ENCODE measurements at places on chromosomes 4 and X.

DNA sequence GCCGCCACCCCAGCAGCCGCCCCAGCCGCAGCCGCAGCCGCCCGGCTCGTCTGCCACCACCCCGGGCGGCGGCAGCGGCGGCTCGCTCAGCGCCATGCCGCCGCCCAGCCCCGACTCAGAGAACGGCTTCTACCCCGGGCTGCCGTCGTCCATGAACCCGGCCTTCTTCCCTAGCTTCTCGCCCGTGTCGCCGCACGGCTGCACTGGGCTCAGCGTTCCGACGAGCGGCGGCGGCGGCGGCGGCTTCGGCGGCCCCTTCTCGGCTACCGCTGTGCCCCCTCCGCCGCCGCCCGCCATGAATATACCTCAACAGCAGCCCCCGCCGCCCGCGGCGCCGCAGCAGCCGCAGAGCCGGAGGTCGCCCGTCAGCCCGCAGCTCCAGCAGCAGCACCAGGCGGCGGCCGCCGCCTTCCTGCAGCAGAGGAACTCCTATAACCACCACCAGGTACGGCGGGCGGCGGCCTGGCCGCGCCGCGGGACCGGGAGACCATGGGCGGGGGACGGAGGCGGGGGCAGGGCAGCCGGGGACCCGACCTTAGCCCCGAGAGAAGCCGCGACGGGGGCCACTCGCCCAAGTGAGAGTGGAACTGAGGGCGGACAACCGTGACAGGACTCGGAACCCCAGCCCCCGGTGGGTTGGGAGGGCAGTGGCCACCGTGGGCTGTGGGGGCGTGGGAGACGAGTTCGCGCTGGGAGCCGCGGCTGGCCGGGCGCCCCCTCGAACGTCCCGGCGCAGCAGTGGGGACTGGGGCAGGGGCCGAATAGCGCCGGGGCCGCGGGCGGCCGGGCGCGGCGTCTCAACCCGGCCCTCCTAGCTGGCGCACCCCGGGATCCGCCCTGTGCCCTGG lies 1.8 kb downstream of the CPEB2 start:
- DNase-seq = no peak

DNA sequence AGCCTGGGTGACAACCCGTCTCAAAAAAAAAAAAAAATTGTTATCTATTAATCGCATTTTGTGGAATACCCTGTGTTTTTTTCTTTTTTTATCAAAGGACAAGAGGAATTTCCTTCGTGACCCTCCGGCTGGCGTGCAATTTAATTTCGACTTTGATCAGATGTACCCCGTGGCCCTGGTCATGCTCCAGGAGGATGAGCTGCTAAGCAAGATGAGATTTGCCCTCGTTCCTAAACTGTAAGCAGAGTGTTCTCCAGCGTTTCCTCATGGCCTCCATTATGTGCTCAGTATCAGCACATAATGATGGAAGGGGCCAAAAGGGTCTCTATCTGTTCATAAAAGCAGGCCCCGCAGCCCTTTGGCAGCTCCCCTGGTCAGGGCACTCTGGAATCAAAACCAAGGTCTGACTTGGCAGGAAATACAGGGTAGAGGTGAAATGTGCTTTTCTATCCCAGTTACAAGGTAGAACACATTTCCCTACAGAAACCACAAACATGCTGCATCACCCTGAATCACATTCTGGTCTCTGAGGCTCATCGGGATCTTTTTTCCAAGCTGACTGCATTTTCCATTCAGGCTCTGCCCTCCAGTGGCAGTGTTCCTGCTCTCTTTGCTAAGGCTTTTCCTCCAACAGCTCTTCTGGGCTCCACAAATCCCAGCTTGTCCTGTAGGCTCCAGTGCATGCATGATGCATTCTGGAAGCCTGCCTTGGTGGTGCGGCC lies 24.4 kb downstream of the SYAP1 start:
- DNase-seq = no peak

DNA sequence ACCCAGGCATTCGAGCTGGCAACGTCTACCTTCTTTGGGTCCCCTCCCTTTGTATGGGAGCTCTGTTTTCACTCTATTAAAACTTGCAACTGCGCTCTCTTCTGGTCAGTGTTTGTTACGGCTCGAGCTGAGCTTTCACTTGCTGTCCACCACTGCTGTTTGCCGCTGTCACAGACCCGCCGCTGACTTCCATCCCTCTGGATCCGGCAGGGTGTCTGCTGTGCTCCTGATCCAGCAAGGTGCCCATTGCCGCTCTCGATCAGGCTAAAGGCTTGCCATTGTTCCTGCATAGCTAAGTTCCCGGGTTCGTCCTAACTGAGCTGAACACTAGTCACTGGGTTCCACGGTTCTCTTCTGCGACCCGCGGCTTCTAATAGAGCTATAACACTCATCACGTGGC lies 183.5 kb upstream of the GALNTL6 start:
- no peak for DNase-seq

- DNase-seq = no peak
These were observed 139.2 kb upstream of the ANK2 start for GRCh38 chr4:112910109-112910736.

DNA sequence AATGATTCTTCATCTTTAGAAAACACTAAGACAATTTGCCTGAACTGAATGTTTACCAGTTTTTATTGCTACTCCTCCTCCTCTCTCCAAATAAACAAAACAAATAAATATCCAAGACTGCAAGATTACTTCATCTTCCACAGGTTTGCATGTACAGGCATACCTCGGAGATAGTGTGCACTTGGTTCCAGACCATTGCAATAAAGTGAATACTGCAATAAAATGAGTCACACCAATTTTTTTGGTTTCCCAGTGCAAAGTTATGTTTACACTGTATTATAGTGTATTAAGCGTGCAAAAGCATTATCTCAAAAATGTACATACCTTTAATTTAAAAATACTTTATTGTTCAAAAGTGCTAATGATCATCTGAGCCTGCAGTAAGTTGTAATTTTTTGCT lies 53.3 kb downstream of the FBXL5 start:
- DNase-seq = no peak

- DNase-seq = no peak
These were observed 60.2 kb upstream of the VCX3B start for GRCh38 chrX:8404471-8404870.

GRCh38 chr4:188701952-188702351 lies 562.7 kb downstream of the TRIML1 start:
- no peak for DNase-seq

- no peak for DNase-seq
These were observed 82.5 kb downstream of the HPRT1 start for GRCh38 chrX:134542485-134542884.

DNA sequence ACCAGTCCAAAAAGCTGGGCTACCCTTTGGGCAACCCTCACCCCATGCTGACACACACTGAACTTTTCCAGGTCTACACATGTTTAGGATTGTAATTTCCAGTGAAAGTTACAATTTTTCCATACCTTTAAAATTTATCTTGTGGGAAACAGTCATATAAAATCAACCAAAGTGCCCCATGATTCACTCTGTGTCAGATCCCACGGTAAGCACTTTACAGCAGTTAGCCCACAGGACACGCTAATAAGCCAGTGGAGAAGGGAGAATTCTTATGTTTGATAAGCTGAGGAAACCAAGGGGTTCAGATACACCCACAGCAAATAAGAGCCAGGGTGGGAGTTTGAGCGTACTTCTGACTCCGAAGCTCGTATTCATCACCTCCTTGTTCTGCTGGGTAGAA lies 72.4 kb upstream of the TBL1X start:
- no peak for DNase-seq

- DNase-seq = no peak
These were observed 51.7 kb upstream of the GPM6B start for GRCh38 chrX:13868591-13868990.

DNA sequence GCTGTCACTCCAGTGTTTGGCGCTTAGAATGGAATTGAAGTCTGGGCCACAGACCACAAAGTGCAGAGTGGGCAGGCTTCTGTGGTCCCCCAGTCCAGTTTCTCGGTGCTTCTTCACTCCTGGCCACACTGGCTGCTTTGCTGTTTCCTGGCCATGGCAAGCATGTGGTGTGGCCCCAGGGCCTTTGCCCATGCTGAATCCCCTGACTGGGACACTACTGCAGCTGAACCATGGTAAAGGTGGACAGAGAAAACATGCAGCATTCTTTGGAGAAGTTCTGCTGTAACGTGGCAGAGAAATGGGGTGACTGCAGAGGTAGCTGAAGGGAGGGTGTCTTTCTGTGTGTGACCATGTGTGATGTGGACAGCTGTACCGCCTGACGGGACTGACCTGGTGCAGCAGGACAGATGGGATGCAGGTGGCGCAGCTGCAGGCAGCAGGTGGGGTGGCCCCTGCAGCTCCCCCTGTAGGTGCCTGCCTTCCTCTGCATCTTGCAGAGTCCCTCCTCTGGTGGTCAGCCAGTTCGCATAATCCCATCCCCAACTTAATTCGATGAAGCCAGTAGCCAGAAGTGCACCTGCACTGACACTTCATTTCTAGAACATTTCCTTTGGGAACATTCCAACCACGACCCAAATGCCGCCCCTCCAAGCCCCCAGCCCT lies 13.2 kb upstream of the S100P start:
- no peak for DNase-seq

- no peak for DNase-seq
These were observed 153.3 kb downstream of the SH3KBP1 start for GRCh38 chrX:19734111-19734510.

DNA sequence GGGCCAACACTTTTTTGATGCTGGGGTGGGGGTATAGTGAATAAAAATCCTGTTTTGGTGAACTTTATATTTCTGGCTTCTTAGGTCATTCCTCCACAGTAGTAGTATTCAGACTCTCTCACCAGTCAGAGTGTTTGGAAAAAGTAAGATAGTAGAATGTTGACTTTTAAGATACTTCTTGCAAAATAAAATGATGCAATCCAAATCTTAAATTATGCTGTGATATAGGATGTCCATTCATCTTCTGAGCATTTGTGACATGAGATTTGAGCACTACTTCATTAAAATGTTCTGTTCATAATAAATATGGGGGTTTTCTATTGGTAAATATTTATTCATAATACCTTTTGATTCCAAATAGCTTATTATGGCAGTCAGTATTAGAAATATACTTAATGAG lies 70.1 kb downstream of the BMP2K start:
- DNase-seq = no peak

DNA sequence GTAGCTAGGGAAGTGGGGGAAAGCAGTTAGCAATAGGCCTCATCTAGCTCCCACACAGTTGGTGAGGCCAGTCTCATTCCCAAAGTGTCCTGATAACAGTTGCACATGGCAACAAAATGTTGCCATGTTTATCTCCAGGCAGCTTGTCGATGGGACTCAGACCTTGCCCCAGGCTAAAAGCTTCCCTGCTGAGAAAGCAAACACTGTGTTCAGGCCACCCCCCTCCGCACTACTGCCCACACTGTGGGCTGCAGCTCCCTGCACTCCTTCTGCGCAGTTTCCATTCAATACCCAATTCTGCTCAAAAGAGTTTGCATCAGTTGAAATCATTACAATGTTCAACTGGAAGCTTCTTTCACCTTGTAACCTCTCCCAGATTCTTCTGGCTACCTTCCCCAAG lies 287.8 kb upstream of the GK2 start:
- DNase-seq = no peak

GRCh38 chrX:127390316-127390715 lies 570.8 kb downstream of the PRR32 start:
- DNase-seq = no peak

DNA sequence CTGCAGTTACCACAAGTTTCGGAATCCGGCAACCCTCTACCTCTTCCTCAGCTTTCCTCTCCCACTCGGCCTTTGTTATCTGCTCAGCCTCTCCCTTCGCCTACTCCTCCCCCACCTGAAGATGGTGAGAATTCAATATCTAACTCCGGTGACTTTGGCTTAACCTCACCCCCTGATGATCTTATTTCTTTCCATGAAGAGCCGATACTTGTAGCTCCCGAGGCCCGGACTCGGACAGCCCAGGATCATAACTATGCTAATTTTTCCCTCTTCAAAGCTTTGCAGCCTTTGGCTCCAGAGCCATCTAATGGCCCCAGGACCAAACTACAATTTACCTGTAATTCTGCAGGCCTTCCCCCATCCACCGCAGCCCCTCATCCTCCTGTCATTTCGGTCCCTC lies 32.0 kb upstream of the MGST2 start:
- no peak for DNase-seq

GRCh38 chrX:32877592-32877991 lies 333.8 kb downstream of the DMD start:
- no peak for DNase-seq

- no peak for DNase-seq
These were observed 329.3 kb upstream of the RPS6KA3 start for GRCh38 chrX:20595928-20596575.

DNA sequence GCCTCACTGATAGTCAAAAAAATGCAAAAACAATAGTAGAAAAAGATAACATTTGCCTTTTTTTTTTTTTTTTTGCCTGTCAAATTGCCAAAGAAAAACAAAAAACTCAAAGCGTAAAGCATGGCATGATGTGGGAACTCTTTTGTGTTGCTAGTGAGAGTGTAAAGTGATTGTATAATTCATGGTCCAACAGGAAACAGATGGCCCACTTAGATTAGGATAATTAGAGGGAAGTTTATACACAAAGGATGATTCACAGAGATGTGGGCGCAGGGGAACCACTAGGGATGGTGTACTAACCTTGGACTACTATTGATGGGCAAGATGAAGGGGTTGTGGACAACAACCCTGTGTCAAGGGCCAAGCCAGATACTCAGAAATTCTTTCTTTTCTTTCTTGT lies 16.4 kb downstream of the MCUB start:
- no peak for DNase-seq

- no peak for DNase-seq
These were observed 8.0 kb downstream of the CETN2 start for GRCh38 chrX:152822383-152823086.

- no peak for DNase-seq
These were observed 159.7 kb downstream of the NSUN7 start for GRCh38 chr4:40909363-40909876.

- DNase-seq = no peak
These were observed 2.1 kb upstream of the STS start for GRCh38 chrX:7145454-7145853.

DNA sequence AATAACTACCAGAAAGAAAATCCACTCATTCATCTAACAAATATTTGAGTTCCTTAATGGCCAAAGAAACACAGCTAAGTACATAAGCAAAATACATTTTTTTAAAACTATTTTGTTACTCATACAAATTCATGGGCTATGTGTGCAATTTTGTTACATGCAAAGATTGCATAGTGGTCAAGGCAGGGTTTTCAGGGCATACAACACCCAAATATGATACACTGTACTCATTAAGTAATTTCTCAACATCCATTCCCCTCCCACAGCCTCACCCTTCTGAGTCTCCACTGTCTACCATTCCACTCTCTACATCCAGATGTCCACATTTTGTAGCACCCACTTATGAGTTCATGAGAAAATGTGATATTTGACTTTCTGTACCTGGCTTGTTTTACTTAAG lies 58.2 kb downstream of the BRWD3 start:
- no peak for DNase-seq

DNA sequence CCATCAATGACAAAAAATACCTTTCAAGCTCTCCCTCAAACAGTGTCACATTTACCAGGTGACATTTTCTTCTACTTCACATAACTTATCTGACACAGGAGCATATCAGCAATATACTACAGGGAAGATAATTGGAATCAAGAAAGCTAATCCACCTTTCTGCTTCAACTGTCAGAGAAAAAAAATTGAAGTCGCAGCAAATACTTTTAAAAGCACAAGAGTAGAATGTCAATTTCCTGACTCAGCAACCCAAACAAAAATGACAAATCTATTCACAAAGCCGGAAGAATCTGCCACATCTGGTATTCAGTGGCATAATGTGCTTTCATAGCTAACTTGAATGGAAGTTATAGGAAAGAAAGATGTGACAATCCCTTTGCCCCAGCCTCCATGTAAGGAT lies 36.7 kb downstream of the AGA start:
- no peak for DNase-seq

GRCh38 chr4:1305261-1305711 lies 15.6 kb downstream of the MAEA start:
- no peak for DNase-seq
